Thymus (tissue), 14 donors: ENCODE measurements at places on chromosomes 4 and X.
A peak's percentile ranks its signal among the peaks of the same experiment; 100 is the strongest.

DNA sequence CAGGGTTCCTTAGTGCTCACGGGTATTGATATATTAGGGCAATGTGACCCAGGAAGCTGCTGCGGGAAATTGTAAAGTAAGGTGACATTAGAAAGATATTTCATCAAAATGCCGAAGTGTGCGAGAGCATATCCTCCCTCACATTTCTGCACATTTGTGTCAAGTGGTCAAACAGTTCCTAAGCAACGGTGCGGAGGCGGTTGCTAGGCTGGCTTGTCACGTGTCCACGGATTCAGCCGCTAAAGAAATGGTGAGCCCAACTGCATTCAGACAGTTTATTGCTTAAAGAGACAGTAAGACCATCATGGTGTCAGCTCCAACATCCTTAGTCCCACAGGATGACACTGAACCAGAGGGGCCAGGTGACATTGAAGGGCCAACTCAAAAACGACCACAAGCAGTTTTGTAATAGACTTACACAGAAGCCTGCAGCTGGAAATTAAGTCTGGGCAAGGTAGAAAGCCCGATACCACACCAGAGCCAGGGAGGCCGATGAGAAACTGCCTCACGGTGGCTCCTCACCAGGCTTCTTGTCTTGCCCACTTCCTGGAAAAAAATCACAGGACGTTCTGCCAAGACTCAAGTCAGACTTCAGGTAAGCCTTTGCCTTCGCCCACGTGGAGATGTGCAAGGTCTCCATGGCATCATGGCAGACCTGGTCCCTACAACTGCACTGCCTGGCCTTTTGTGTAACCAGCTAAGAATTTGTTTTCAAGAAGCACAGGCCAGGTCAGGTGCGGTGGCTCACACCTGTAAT, 50.4 kb downstream of the USP11 start:
- no peaks in the 10 kb centered on the region for H3K4me1 ChIP-seq
- H3K36me3 ChIP-seq, result no peaks in the 10 kb centered on the region
- H3K27ac ChIP-seq, result no peak overlapping the region
- no peaks in the 10 kb centered on the region for H3K27me3 ChIP-seq
- DNase-seq, result no peak

DNA sequence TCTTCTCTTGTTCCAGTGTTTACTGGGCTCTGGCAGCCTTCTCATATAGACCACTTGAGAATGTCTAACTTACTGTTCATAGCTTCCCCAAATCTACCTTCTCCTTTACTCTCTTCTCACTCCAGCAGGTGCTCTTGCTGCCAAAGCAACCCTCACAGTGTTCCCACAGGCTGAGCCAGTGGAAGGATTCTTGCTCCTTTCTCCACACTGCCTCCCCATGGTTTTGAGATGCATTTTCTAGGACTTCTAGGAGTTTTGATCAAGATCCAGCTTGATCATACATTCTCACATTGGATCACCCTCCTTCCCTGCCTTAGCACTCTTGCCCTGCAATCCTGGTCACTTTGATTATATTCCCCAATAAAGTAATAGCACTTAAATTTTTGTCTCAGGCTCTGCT, 230.8 kb downstream of the TMEM47 start:
- no peaks in the 10 kb centered on the region for H3K27me3 ChIP-seq
- H3K4me1 ChIP-seq, result no peaks in the 10 kb centered on the region
- H3K36me3 ChIP-seq, result no peaks in the 10 kb centered on the region

GRCh38 chrX:123337886-123338639, 154.0 kb downstream of the GRIA3 start:
- H3K4me3 ChIP-seq, result no peak overlapping the region
- no peak for DNase-seq
- no peak overlapping the region for H3K27ac ChIP-seq
- H3K36me3 ChIP-seq, result no peaks in the 10 kb centered on the region

DNA sequence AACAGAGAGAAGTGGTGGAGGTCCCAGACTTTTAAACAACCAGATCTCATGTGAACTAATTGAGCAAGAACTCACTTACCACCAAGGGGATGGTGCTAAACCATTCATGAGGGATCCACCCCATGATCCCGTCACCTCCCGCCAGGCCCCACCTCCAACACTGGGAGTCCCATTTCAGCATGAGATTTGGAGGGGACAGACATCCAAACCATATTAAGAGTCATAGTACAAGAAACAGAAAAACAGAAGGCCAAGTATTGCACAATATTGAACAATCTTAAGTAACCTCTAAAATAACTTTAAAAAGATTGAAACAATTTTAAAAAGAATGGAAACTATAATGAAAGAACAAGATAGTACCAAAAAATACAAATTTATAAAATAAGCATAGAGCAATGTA, 110.0 kb downstream of the CBR4 start:
- H3K36me3 ChIP-seq, result peaks cover 17% of the 10 kb centered on the region
- no peak overlapping the region for H3K4me3 ChIP-seq
- H3K4me1 ChIP-seq, result no peaks in the 10 kb centered on the region
- no peaks in the 10 kb centered on the region for H3K27me3 ChIP-seq
- no peak overlapping the region for H3K27ac ChIP-seq
- no peak for DNase-seq

DNA sequence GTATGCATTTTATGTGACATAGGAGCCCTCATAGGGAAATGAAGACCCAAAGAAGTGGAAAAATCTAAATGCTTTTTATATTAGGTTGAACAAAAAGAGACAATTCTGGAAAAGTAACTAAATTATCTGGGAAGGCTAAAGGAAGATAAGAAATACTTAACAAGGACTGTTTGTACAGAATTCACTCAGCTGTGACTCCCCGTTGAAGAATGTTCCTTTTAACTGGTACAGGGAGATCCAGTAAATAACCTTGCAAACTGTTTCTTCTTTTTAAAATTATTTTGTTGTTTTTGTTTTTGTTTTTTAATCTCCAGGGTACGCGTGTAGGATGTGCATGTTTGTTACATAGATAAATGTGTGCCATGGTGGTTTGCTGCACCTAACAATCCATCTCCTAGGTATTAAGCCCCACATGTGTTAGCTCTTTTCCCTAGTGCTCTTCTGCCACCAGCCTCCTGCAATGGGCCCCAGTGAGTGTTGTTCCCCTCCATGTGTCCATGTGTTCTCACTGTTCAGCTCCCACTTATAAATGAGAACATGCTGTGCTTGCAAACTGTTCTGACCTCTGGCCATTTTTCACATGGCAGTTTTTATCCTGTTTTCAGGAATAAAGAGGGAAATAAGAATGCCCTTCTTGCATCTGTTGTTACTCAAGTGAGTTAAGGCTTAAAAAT, 81.7 kb downstream of the PWWP3B start:
- no peaks in the 10 kb centered on the region for H3K36me3 ChIP-seq

DNA sequence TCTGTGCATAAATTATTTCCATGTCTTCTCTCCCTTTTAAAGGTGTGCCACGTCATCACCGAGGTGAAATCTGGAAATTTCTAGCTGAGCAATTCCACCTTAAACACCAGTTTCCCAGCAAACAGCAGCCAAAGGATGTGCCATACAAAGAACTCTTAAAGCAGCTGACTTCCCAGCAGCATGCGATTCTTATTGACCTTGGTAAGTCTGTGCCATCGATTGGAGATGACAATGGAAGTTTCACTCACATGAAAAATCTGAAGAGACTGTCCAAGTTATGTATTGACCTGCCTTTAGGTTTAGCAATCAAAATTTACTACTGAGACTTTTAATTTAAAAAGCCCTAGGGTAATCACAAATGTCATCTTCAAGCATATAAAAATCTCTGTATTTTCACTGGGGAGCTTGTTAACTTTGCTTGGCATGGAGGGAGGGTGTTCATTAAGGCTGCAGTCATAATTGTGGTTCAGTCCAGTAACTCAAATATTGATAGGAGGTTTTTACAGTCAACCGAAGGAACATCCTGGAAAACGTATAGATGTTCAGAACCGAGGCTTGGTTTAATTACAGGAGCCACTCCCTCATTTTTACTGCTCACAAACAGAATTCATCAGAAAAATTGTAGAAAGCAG, 142.9 kb downstream of the PTTG2 start:
- no peak overlapping the region for H3K27ac ChIP-seq
- no peak for DNase-seq
- H3K36me3 ChIP-seq, result peaks cover 35% of the 10 kb centered on the region
- no peaks in the 10 kb centered on the region for H3K27me3 ChIP-seq
- H3K4me3 ChIP-seq, result no peak overlapping the region
- H3K4me1 ChIP-seq, result no peaks in the 10 kb centered on the region

DNA sequence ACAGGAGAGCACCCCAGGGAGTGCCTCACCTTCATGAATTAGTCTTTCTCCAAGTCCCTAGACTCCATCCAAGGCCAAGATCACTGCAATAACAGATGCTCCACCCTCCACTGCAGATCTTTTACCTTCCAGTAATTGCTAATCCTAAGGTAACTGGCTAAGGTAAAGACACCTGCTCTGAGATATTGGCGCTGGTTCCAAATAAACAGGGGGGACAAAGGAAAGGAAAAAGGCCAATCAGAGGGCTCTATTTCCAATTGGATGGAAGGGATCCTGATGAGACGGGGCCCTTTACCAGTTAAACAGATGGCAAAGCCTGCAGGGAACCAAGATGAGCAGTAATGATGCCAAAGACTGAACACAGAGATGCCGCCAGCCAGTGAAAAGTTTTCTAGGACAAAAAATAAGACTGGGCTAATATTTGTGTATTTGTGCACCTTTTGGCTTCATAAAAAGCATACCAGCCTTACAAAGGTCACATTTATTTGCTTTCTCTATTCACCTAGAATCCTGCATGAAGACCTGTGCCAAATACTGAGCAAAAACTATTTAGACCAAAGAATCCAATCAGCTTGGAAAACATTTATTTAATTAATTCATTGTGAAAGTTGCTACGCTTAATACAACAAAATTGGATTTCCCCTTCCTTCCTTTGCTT, 148.5 kb downstream of the PPP3CA start:
- H3K36me3 ChIP-seq, result no peaks in the 10 kb centered on the region
- H3K27me3 ChIP-seq, result no peaks in the 10 kb centered on the region
- no peak overlapping the region for H3K27ac ChIP-seq
- no peaks in the 10 kb centered on the region for H3K4me1 ChIP-seq

DNA sequence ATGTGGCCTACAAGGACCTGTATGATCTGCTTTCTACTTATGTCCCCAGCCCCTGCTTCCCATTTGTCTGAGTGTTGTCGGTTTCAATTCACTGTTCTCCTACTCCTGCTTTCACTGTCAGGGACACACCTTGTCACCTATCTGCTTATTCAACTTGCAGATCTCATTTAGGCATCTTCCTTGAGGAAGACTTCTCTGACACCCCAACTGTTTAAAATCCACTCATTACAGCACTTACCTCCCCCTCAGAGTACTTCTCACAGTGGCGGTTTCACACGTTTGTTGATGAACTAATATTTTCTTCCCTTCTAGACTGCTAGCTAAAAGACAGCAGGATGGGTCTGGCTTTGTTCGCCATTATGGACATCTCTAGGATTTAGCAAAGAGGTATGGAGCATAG, 279.9 kb upstream of the TET2 start:
- H3K27me3 ChIP-seq, result no peaks in the 10 kb centered on the region
- H3K4me3 ChIP-seq, result no peak overlapping the region

GRCh38 chr4:64857198-64857597, 447.9 kb upstream of the TECRL start:
- no peaks in the 10 kb centered on the region for H3K36me3 ChIP-seq
- H3K27ac ChIP-seq, result no peak overlapping the region
- no peak overlapping the region for H3K4me3 ChIP-seq
- no peaks in the 10 kb centered on the region for H3K4me1 ChIP-seq
- no peak for DNase-seq

- no peak overlapping the region for H3K27ac ChIP-seq
- no peaks in the 10 kb centered on the region for H3K36me3 ChIP-seq
- H3K4me1 ChIP-seq, result no peaks in the 10 kb centered on the region
- no peak overlapping the region for H3K4me3 ChIP-seq
- no peak for DNase-seq
These were observed 16.7 kb upstream of the YTHDC1 start for GRCh38 chr4:68366600-68366999.

GRCh38 chr4:26208237-26208994, 112.4 kb upstream of the RBPJ start:
- H3K4me3 ChIP-seq, result no peak overlapping the region
- no peaks in the 10 kb centered on the region for H3K4me1 ChIP-seq

DNA sequence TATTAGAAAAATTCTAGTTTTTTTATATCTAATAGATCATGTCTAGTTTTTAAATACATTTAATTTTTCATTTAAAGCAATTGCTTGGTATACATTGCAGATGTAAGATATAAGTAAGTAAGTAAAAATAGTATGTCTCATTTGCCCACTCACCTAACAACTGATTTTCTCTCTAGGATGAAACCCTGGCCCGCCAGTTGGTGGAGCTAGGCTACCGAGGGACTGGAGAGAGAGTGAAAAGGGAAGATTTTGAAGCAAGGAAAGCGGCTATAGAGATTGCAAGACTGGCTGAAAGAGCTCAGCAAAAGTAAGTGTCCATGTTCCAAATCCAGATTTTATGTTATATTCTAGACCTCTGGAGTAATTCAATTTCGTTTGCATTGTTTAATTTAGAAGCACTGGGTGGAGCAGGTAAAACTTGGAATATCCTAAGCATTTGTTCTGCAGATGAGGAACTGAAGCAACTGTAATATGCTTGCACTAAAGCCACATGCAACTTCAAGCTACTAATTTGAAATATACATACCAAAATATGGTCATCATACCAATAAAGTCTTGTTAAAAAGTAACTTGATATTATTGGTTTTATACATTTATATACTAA, 27.1 kb downstream of the CFAP299 start:
- H3K4me3 ChIP-seq, result no peak overlapping the region
- no peak overlapping the region for H3K27ac ChIP-seq
- peak; percentile 41 for DNase-seq
- H3K4me1 ChIP-seq, result peaks cover 13% of the 10 kb centered on the region
- no peaks in the 10 kb centered on the region for H3K27me3 ChIP-seq

- H3K36me3 ChIP-seq, result no peaks in the 10 kb centered on the region
- no peak overlapping the region for H3K27ac ChIP-seq
- DNase-seq, result no peak
- no peak overlapping the region for H3K4me3 ChIP-seq
These were observed 58.7 kb downstream of the RWDD4 start for GRCh38 chr4:183600189-183600685.

DNA sequence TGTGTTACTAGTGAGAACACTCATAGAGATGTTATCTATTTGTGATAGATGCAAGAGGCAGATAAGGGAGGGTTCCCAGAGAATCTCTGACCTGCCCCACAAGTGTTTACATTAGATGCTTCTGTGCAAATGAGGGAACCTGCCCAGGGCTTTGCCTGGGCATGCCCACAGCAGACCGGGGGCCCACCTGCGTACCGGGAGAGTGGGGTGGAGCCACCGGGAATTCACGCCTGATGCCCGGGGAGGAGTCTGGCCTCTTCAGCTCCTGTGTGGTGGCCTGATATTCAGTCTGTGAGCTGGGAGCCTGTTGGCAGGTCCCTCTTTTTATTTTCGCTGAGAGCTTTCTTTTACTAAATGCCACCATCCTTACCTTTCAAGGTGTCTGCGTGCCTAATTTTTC, 155.7 kb downstream of the SNCA start:
- no peak overlapping the region for H3K4me3 ChIP-seq
- no peaks in the 10 kb centered on the region for H3K36me3 ChIP-seq
- H3K4me1 ChIP-seq, result peaks cover 3% of the 10 kb centered on the region
- no peak overlapping the region for H3K27ac ChIP-seq
- DNase-seq, result no peak
- H3K27me3 ChIP-seq, result no peaks in the 10 kb centered on the region

GRCh38 chr4:98226396-98226795, 34.8 kb upstream of the RAP1GDS1 start:
- no peaks in the 10 kb centered on the region for H3K27me3 ChIP-seq
- H3K36me3 ChIP-seq, result no peaks in the 10 kb centered on the region
- no peaks in the 10 kb centered on the region for H3K4me1 ChIP-seq
- H3K4me3 ChIP-seq, result no peak overlapping the region
